ENCODE measurements at places on chromosomes 16 and 17. TPM values are rescaled to one million over a fixed set of nuclear protein-coding genes. Genes with fewer than 3 reads are reported as not detected.

DNA sequence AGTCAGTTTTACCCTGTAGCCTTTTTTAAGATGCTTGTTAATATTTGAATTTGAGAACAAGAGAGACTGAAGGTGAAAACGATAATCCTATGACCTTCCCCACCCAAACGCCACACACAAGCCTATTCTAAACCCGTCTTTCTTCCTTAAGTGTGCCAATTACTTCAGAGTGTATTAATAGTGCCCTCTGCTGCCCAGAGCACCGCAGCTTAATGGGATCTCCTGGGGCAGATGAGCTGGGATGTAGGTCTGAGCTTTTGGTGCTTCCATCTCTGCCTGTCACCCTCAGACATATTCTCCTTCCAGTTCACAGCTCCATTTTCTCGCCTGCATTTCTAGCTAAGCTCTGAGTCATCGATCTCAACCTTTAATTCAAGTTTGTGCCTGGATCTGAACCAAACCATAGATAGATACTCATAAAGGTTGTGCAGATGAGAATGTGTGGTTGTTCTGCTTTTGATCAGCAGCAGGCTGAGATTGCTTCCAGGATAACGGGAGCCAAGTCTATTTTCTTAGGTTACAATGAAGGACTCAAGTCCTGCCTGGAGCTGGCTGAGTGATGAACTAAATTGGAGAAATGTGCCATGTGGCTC, 46.4 kb upstream of the CDH13 start:
- no peaks in the 10 kb centered on the region for H3K36me3 ChIP-seq
- H3K27ac ChIP-seq, result no peak overlapping the region
- DNase-seq, result no peak
- no peaks in the 10 kb centered on the region for H3K27me3 ChIP-seq
- no peak overlapping the region for H3K4me3 ChIP-seq

GRCh38 chr17:50056217-50056960, 479 bp downstream of the ITGA3 start:
- H3K4me3 ChIP-seq, result peak overlapping the region; percentile 84
- H3K27ac ChIP-seq, result no peak overlapping the region
- peak; percentile 76 for DNase-seq
- no peaks in the 10 kb centered on the region for H3K36me3 ChIP-seq

DNA sequence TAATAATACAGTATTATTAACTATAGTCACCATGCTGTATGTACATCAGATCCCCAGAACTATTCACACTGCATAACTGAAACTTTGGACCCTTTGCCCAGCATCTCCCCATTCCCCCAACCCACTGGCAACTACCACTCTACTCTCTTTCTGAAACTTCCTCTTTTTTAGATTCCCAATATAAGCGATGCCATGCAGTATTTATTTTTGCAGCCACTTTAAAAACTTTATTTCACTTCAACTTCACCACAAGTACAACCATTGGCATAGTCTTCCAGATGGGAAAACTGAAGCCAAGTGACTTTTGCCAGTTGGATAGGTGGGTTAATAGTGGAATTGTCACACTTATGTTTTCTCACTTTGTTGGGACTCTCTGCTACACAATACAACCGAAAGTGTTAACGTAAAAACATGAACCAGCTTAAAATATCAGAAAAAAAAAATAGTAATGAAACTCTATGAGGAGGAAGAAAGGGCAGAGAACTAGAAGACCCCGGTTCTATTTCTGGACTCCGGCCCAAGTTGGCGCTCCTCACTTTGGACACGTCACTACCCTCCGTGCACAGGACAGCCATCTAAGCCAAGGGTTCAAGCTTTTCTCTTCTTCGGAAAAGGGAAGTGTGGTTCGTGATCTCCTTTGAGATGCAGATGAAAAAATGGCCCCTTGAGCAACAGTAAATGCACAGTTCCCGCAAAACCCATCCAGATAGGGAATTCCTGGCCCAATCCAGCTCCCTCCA, 743 bp downstream of the SHCBP1 start:
- H3K27ac ChIP-seq, result peak overlapping the region; percentile 70
- H3K27me3 ChIP-seq, result peaks cover 23% of the 10 kb centered on the region
- H3K4me1 ChIP-seq, result peaks cover 9% of the 10 kb centered on the region
- no peak for DNase-seq
- peak overlapping the region; percentile 92 for H3K4me3 ChIP-seq

GRCh38 chr17:32927724-32928585, at the start of gene TMEM98:
Gene TMEM98 (plus strand): TSS chr17:32928153. CDS start chr17:32931529, 3,376 bp downstream.
- H3K4me3 ChIP-seq, result peak within 1 kb of the TSS; percentile 67
- H3K27me3 ChIP-seq, result peaks cover 29% of the 10 kb centered on the region
- DNase-seq, result peak; percentile 13

- DNase-seq, result no peak
- no peak overlapping the region for H3K27ac ChIP-seq
- H3K27me3 ChIP-seq, result peaks cover 29% of the 10 kb centered on the region
- H3K4me1 ChIP-seq, result peaks cover 17% of the 10 kb centered on the region
- H3K36me3 ChIP-seq, result no peaks in the 10 kb centered on the region
These were observed 455 bp upstream of the GRB7 start for GRCh38 chr17:39737206-39737759.

DNA sequence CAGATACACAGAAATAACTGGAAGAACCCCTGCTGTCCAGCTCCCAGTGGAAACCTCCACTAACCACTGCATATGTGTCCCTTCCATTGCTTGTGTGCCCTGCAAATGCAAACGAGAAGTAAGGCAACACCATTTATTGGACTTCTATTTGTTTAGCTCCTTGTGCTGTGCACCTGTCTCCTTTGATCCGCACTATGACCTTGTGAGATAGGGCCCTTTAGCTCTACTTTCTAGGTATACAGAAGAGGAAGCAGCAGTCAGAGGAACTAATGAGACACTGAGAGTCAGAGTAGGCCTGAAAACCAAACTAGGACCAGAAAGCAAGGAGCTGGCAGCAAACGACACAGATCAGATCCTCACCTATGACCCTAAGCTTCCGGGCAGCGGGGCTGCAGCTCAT, 22.4 kb downstream of the SOX9 start:
- DNase-seq, result no peak
- no peak overlapping the region for H3K4me3 ChIP-seq
- H3K4me1 ChIP-seq, result no peaks in the 10 kb centered on the region
- H3K27me3 ChIP-seq, result peaks cover 3% of the 10 kb centered on the region
- H3K36me3 ChIP-seq, result no peaks in the 10 kb centered on the region

DNA sequence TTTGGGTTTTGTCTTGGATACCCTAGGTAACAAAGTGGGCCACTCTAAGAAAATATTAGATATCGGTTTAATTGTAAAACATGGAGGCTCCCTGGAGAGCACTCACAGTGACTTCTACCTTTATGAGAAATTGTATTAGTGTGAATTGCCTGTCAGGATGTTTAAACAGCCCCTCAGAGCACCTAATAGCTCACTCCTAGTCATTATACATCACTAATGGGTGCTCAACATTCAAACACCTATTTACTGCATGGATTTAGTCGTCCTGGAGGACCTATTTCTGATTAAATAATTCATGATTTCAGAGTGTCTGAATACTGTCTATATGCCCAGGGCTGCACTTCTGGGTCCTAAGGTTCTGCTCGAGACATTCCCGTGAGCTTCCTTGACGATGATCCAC, 430.2 kb upstream of the EEF2KMT start:
- no peak overlapping the region for H3K27ac ChIP-seq
- no peak for DNase-seq
- H3K36me3 ChIP-seq, result no peaks in the 10 kb centered on the region
- H3K4me3 ChIP-seq, result no peak overlapping the region
- H3K27me3 ChIP-seq, result peaks cover 20% of the 10 kb centered on the region

DNA sequence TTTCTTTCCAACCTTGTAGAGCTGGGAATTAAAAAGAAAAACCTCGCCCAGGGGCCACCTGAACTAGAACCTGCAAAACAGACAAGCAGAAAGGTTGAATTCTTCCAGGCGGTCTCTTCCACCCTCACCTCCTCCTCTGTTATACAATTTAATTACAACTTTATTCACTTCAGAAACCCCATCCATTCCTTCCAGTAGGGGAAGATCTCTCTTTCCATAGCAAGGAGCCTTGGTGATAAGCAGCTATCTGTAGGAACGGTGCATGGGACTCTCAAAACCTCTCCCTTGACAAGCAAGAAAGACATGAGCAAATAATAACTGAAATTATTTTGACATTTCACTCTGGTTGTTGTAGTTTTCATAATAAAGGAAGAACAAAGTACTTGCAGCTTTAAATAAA, 176.0 kb downstream of the RBFOX1 start:
- H3K27me3 ChIP-seq, result no peaks in the 10 kb centered on the region
- no peak overlapping the region for H3K27ac ChIP-seq
- H3K4me1 ChIP-seq, result no peaks in the 10 kb centered on the region
- no peak for DNase-seq
- H3K4me3 ChIP-seq, result no peak overlapping the region

GRCh38 chr16:70252355-70252988, 732 bp upstream of the EXOSC6 start:
- peak overlapping the region; percentile 85 for H3K4me3 ChIP-seq
- peak; percentile 33 for DNase-seq
- peaks cover 19% of the 10 kb centered on the region for H3K4me1 ChIP-seq
- peak overlapping the region; percentile 91 for H3K27ac ChIP-seq

- H3K27ac ChIP-seq, result no peak overlapping the region
- DNase-seq, result no peak
- no peaks in the 10 kb centered on the region for H3K4me1 ChIP-seq
- H3K36me3 ChIP-seq, result no peaks in the 10 kb centered on the region
These were observed 185.5 kb upstream of the NLRP1 start for GRCh38 chr17:5769593-5770354.

DNA sequence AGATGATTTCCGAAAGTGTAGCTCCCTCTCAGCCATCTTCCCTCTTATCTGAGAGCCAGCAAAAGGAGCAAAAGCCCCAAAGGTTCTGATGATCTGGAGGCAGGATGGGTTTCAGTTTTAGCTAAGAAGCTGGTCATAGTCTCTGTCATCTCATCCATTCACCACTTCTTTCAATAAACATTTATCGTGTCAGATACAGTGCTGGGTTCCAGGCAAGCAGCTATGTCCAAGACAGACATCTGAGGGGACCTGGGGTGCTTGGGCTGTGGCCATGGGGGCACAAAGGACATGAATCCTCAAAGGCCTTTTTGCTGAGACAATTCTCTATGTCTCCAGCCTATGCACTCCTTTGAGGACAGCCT, 1.0 kb upstream of the ETV4 start:
- peak overlapping the region; percentile 85 for H3K4me3 ChIP-seq

DNA sequence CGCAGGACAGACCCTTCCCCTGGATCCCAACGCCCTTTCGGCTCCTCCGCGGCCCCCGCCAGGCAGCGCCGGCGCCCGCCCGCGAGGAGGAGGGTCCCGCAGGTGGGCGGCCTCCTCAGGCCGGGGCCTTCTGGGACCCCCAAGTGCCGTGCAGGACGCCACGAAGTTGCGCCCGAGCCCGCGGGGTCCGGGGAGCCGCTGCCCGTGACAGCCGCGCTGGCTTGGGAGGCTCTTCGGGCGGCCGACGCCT, 504 bp downstream of the ERN1 start:
- H3K27ac ChIP-seq, result no peak overlapping the region
- peak overlapping the region; percentile 78 for H3K4me3 ChIP-seq
- H3K27me3 ChIP-seq, result no peaks in the 10 kb centered on the region
- no peak for DNase-seq

- peaks cover 33% of the 10 kb centered on the region for H3K4me1 ChIP-seq
- no peak overlapping the region for H3K27ac ChIP-seq
- H3K36me3 ChIP-seq, result peaks cover 32% of the 10 kb centered on the region
- H3K4me3 ChIP-seq, result no peak overlapping the region
These were observed 17.8 kb downstream of the ST6GALNAC2 start for GRCh38 chr17:76567634-76568432.

DNA sequence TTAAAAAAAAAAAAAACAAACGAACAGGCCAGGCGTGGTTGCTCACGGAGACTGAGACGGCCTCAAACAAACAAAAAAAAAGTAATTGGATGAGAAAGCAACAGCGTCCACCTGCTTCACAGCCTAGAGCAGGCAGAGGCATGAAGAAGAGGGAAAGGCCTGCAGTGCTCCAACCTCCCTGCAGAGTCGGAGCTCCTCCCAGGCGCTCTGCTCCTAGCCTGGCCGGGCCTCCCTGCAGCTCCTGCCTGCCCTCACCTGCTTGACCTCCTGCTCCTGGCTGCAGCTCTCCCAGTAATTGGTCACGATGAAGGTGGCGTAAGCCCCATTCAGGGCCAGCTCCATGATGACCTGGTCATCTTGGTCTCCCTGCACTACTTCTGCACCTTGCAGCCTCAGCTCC, 5.5 kb downstream of the NMRAL1 start:
- peaks cover 24% of the 10 kb centered on the region for H3K36me3 ChIP-seq
- no peak for DNase-seq
- H3K4me3 ChIP-seq, result no peak overlapping the region
- peaks cover 17% of the 10 kb centered on the region for H3K4me1 ChIP-seq

DNA sequence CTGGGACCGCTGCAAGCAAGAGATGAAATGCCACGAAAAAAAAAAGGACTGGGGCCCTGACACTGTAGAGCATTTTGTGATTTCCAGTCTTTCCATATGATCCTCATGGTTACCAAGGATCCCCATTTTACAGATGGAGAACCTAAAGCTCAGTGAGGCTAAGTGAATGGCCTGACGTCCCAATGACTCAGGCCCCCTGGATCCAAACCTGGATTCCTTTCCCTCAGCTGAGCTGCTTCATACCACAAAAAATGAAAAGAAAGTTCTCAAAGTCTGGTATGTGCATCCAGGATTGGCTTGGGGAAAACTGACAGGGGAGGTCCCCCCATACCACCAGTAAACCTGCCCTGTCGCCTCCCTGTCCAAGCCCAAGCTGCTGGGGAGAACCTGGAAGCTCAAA, 80.5 kb downstream of the TEX14 start:
- H3K4me3 ChIP-seq, result no peak overlapping the region
- no peaks in the 10 kb centered on the region for H3K36me3 ChIP-seq
- no peaks in the 10 kb centered on the region for H3K27me3 ChIP-seq
- no peak overlapping the region for H3K27ac ChIP-seq
- no peak for DNase-seq

DNA sequence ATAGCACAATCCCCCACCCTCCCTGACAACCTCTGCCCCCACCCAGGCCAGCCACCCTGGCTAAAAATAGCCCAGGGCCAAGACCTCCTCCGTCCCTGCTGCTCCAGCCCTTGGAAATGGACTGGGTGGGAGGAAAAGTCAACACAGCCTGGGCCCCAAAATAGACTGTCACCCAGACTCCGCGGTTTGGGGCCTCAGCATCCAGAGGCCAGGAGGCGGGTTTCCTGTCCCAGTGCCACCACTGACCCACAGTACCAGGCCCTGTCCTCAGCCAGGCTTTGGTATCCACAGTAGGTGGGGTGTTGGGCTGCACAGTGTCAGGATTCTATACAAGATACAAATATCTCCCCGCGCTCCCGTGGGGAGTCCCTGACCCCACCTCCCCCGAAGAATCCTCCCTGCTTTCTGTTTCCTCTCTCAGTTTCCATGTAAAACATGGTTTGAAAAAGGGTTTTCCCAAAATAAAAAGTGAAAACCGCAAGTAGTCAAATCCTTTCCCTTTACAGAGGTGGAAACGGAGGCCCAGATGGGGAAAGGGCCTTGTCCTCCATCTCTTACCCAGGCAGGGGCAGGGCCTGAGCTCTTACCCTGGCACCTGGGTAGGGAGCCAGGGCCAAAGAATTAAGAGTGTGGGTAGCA, 20.1 kb downstream of the CPNE2 start:
- H3K36me3 ChIP-seq, result no peaks in the 10 kb centered on the region
- H3K27ac ChIP-seq, result no peak overlapping the region
- DNase-seq, result no peak
- H3K4me1 ChIP-seq, result peaks cover 5% of the 10 kb centered on the region
- H3K27me3 ChIP-seq, result no peaks in the 10 kb centered on the region

The ARL5C gene
- not detected for total RNA-seq

The SPN gene
- total RNA-seq, result 122 TPM

The CSF3 gene
- not detected for total RNA-seq

The KCNJ18 gene
- total RNA-seq, result 0.10 TPM

The CDRT15 gene
- not detected for total RNA-seq

The VTN gene
- total RNA-seq, result 0.35 TPM

The CCDC40 gene
- 1.2 TPM for total RNA-seq

The TEKT1 gene
- total RNA-seq, result not detected
